ENCODE measurements at places on chromosomes 5 and 9.

DNA sequence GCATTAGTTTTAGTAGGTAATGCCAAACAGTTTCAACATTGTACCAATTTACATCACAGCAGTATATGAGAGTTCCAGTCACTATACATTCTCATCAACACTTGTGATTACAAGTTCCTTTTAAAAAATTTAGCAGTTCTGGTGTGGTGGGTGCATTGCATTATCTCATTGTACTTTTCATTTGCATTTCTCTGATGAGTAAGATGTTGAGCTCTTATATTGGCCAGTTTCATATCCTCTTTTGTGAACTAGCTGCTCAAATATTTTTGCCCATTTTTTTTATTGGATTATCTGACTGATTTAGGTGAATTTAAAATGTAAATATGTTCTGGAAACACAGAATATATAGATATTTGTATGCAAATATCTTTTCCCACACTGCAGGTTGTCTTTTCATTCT lies 160.9 kb upstream of the NR3C1 start:
- DNase-seq = no peak

DNA sequence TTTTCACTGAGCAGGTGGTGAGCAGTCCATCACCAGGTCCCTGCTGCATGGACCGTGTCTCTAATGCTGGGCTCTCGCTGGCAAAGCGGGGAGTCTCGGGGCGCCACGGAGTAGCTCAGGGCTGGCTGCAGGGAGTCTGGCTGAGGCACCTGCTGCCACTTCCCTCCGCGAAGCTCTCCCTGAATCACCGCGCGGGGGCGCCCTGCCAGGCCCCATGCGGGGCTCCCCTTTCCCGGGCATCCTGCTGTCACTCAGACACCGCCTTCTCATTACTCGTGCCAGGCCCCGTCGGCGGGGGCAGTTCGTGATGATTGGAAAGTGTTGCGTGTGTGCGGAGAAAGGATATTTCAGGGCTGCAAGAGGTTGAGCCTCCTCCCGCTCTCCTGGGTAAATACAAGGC lies 335.8 kb downstream of the IRX2 start:
- DNase-seq = no peak

GRCh38 chr5:5456858-5457257 lies 34.4 kb downstream of the ICE1 start:
- DNase-seq = no peak

DNA sequence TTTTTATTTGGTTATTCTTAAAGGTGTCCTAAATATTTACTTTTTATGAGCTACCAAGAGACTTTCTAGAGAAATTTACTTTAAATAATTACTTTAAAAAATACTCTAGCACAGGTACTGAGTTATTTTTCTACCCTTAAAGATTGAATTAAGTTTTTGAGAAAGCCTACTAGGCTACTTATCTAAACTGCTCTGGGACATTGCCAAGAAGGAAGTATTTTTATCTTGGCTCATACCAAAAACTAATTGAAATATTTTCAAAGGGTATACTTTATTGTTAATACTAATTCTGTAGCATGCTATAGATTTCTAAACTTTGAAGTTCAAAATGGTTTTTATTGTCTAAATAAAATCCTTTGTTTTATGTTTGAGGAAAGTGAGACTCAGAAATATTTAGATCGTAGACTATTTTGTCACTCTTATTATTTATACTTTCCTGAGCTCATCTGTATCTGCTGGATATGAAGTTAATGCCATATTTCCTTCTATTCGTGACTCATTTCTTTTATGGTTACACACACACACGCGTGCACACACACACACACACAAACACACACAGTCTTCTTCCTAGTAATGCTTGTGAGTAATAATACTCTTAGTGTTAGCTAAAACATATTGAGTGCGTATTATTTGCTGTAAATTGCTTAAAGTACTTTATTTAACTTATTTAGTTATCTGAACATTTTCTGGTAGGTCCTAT lies 89.5 kb downstream of the MAN2A1 start:
- no peak for DNase-seq

- no peak for DNase-seq
These were observed 11.2 kb downstream of the AGXT2 start for GRCh38 chr5:35036536-35036935.

DNA sequence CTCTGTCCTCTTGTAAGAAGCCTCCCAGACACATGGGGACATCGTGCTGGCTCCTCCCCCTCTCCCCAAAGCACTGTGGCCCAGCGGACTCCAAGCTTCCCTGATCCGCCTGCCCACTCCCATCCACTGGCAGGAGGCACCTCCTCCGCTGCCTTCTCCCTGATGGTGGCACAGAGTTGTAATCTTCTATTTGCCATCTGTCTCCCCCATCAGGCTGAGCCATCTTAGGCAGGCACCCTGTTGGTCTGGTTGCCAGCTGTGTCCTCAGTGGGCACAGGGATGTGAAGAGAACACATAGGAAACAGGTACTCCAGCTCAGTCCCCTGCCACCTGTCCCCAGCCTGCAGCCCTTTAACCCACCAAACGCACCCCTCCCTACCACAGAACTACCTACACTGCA lies 5.4 kb upstream of the ZDHHC12 start:
- no peak for DNase-seq

GRCh38 chr9:94300470-94301301 lies 27.8 kb downstream of the NUTM2F start:
- DNase-seq = no peak

All from GM12892 (cell line).